ENCODE measurements at places on chromosomes 13 and 19.
A peak's percentile ranks its signal among the peaks of the same experiment; 100 is the strongest.

- DNase-seq, result no peak
Observed at GRCh38 chr13:47420020-47420419, 523.2 kb upstream of the HTR2A start.

GRCh38 chr13:105737688-105738087 lies 797.8 kb downstream of the EFNB2 start:
- no peak for DNase-seq

- DNase-seq, result no peak
Observed at GRCh38 chr13:32515246-32515645, 23.3 kb downstream of the N4BP2L2 start.

DNA sequence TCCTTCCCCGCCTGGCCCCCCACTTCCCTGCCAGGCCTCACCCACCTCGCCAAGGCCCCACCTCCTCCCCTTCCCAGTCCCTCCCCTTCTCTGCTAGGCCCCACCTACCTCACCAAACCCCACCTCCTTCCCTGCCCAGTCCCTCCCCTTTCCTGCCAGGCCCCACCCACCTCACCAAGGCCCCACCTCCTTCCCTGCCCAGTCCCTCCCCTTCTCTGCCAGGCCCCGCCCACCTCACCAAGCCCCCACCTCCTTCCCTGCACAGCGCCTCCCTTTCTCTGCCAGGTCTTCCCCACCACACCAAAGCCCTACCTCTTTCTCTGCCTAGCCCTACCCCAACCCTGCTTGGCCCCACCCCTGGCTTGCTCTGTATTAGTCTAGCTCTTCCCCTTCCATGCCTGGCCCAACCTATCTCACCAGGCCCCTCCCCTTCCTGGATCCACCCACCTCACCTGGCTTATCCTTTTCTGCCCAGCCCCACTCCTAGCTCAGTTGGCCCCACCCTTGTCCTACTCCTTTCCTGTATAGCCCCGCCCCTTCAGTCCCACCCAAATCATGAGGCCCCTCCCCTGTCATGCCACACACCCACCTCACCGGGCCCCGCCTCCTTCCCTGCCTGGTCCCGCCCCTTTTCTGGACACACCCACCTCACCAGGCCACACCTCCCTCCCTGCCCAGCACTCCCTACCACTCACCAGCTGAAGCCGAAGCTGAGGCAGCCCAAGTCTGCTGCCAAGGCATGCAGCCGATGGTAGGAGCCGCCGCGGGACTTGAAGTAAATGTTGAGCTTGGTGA lies 16.2 kb downstream of the CERS1 start:
- peak; percentile 46 for DNase-seq

- no peak for DNase-seq
Observed at GRCh38 chr19:29372461-29372860, 153.3 kb upstream of the VSTM2B start.

- no peak for DNase-seq
Observed at GRCh38 chr13:33827139-33827538, 9.2 kb downstream of the RFC3 start.

- DNase-seq, result no peak
Observed at GRCh38 chr13:30718661-30719524, 16.4 kb upstream of the ALOX5AP start.

DNA sequence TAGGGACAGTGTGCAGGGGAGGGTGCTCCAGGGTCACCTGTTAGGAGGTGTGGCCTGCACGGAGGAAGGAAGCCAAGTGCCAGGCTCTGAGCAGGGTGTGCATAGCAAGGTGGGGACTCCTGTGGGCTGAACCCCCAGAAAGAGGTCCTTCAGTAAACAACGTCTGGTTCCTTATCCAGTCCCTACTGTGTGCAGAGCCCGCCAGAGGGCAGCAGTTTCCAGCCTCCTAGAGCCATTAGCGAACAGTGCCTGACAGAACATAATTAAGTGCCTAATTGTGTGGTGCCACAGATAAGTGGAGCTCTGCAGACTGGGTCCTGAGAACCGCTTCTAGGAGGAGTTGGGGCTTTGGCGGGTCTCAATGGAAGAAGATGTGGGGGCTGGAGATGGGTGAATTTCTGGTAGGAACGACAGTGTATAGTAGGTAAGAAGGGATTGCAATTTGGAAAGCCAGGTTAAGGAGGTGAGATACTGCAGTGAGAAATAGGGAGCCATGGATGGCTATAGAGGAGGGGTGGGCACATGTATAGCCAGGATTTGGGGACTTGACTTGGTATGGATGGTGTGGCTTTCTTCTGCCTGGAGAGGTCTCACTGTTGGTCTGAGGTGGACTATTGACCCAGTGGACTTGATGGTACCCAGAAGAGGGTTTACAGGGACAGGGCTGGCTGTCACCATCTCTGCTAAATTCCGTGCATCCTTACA lies 323.1 kb downstream of the ZNF536 start:
- DNase-seq, result no peak

GRCh38 chr13:32403108-32403507 lies 24.8 kb downstream of the N4BP2L1 start:
- DNase-seq, result no peak

GRCh38 chr19:5680084-5680436 lies 256 bp downstream of the MICOS13 start:
- DNase-seq, result no peak

DNA sequence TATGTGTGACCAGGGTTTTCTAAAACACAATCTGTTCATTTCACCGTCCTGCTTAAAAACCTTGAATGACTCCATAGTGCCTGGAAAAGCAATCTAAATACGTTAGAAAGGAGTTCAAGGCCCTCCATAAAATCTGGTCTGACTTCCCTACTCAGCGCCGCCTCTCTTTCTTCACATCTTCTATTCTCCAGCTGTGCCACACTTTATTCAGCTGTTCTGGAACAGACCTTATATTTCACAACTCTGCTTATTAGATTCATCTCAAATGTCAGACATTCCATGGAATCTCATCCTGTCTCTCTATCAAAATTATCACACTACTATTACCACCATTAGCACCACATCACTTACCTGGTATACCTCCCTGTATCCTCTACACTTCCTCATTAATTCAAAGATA lies 19.8 kb upstream of the SPART start:
- no peak for DNase-seq

GRCh38 chr13:85132986-85133385 lies 666.2 kb downstream of the SLITRK6 start:
- no peak for DNase-seq

- no peak for DNase-seq
Observed at GRCh38 chr19:41896581-41896942, 13.6 kb downstream of the ARHGEF1 start.

GRCh38 chr19:48520134-48520533 lies 8.5 kb upstream of the LMTK3 start:
- no peak for DNase-seq

DNA sequence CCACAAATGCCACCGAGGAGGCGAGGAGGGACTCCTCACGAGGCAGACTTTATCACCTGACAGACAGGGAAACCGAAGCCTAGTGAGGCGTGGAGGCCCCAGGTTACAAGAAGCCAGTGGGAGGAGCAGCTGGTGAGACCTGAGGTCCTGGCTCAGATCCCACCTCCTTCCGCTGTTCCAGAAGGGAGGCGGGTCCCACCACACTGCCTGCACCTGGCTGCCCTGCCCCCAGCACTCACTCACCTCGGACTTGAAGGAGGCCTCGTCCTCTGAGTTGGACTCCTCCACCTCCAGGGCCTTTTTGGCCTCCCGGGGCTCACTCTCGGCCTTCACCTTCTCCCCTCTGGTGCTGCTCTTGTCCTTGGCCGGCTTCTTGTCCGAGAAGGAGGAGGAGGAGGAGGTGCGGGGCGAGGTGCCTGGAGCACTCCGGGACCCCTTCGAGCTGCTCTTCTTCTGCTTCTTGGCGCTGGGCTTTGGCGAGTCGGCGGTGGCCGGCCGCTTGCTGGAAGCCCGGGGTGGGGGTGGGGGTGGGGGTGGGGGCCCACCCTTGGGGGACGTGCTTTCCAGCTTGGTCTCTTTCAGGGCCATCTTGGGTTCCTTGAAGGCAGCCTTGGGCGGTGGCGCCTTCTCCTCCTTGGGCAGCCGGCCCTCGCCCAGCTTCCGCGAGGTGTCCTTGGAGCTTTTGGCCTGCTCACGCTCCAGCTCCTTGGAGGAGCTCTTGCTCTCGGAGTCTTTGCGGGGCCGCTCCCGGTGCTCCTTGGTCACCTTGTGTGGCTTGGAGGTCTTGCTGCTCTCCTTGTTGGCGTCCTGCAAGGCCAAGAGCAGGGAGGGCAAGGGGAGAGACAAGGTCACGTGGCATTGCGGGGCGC lies 57.7 kb downstream of the MLLT1 start:
- no peak for DNase-seq

DNA sequence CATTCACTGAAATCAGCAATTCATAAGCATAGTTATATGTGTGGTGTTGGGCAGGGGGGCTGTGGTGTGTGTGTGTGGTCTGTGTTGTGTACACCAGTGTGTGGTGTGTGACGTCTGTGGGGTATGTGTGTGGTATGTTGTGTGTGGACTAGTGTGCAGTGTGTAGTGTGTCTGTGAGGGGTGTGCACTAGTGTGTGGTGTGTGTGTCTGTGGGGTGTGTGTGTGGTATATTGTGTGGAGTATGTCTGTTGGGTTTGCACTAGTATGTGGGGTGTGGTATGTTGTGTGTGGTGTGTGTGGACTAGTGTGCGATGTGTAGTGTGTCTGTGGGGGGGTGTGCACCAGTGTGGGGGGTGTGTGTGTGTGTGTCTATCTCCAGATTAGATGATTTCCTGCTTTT lies 7.2 kb upstream of the CDC16 start:
- no peak for DNase-seq

- no peak for DNase-seq
Observed at GRCh38 chr13:24631922-24632321, 48.3 kb upstream of the ATP12A start.

- DNase-seq, result no peak
Observed at GRCh38 chr13:28685892-28686291, 27.0 kb downstream of the POMP start.

- peak; percentile 71 for DNase-seq
Observed at GRCh38 chr19:1239796-1240737, 1.5 kb upstream of the ATP5F1D start.

GRCh38 chr13:95503662-95504061 lies 48.9 kb upstream of the CLDN10 start:
- no peak for DNase-seq

DNA sequence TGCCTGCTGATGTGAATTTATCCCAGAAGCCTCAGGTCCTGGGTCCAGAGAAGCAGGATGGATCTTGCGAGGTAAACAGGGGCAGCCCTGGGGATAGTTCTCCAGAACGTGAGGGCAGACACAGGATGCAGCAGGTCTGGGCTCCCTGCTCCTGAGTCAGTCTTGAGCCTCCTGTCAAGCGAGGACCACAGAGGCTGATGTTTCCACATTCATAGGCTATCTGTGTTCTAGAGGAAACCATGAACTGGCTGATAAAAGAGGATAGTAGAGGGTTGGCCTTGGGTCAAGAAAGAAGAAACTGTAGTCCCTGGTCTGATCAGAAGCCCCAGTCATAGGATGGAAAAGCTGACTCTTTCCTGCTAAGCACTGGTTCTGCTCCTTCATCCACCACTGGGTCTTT lies 2.2 kb downstream of the ZNF175 start:
- no peak for DNase-seq

- no peak for DNase-seq
Observed at GRCh38 chr13:97283888-97284287, 61.8 kb downstream of the MBNL2 start.

DNA sequence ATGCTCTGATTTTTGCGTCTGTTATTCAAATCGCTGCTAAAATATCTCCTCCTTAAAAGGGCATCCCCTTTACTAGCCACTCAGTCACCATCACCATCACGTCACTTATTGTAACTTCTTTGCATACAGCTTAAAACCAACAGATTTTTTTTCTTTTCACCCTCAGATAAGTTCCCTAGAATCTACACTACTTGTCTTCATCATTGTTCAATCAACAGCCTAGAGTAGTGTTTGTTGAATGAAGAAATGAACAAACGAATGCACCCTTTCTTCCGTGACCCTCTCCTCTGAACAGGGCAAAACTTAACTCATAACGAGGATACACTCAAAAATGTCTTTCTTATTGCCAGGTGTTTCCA lies 1.1 kb upstream of the AKAP11 start:
- DNase-seq, result no peak

DNA sequence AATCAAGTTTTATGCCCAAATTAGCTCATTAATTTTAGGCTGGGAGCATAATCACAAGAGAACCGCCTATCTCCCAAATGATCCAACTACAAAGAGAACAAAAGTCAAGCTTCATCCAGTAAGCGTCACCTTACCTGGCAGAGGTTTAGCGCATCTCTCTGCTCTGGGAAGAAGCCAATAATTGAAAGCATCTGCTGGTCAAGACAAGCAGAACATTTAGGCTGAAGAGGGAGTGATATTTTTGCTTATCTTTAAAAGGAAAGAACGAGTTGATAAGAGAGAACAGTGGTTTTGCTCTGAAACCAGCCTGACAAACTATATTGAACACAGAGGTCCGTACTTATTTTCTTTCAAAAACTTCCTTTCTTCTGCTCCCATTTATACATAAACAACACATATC lies 242.1 kb downstream of the ENOX1 start:
- no peak for DNase-seq

GRCh38 chr19:33612928-33613619 lies 8.7 kb upstream of the CHST8 start:
- DNase-seq, result no peak

DNA sequence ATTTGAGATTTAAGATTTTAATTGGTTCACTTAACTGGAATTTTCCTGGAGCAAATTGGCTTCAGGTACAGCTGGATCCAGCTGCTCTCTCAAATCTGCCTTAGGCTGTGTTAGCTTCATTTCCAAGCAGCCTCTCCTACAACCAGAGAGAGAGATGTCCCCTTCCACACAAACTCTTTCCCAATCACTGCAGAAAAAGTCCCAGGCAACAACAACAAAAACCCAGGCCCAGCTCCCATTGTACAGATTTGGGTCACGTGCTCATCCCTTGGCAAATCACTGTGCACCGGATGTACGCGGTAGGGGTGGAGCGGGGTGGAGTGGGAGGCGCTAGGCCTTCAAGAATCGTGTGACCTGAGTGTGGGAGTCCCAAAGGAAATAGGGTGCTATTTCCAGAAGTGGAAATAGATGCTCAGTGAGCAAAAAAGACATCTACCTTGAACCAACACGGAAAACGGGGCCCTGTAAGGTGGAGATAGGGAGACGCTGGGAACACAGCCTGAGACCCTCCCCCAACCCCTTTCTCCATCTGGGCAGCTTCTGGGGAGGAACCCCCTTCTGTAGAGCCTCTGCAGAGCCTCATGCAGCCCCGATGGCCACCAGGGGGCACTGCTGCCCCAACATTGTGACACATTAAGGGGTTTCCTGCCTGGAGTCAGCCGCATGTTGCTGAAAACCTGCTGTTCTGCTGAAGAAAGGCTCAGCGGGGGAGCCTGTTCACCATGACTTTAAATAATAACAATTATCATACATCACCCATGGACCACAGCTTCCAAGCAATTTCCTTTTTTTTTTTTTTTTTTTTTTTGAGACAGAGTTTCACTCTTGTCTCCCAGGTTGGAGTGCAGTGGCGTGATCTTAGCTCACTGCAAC lies 25.4 kb downstream of the HPN start:
- DNase-seq, result peak; percentile 77
